ENCODE measurements at places on chromosomes 12 and 14. TPM values are rescaled to one million over a fixed set of nuclear protein-coding genes. Genes with fewer than 3 reads are reported as not detected.

NEMF gene
- 21.9 TPM for total RNA-seq

LARP4 gene
- total RNA-seq: 25.0 TPM

DNA sequence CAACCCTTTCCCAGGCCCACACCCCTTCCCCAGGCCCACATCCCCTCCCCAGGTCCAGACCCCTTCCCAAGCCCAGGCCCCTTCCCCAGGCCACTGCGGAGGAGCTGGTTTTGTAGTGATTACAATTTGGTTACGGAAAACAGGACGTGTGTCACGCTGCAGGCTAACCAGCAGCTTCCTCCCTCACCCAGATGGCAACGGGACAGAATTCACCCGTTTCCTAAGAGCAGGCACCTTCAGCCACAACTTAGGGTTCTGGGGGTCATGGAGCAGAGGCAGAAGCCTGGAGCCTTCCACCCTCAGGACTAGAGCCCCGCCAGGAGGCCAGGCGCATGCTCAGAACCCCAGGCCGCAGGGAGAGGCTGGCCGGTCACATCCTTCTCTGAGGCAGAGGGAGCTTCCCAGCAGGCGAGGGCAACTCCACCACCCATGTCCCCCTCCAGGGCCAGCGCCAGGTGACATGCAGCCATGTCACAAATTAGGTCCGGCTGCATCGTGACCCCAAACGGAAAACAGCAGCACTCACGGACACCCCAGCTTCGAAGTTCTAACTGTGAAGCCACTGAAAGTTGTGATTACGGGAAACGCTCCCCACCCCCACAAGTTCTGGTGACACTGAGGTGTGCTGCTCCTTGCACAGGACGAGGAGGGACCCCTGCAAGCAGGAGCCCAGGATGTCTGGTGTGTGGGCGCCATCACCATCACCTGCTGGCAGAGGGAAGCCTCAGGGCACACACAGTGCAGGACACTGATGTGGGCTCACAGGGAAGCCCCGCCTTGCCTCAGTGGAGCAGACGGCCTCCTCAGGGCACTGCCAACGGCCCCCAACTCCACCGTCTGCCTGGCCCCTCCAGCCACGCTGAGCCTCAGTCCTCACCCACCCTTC is 7.7 kb downstream of the BRF1 start:
- peaks cover 5% of the 10 kb centered on the region for H3K4me1 ChIP-seq
- no peak for DNase-seq
- H3K36me3 ChIP-seq: no peaks in the 10 kb centered on the region
- no peak overlapping the region for H3K27ac ChIP-seq
- no peaks in the 10 kb centered on the region for H3K27me3 ChIP-seq

- no peak overlapping the region for H3K4me3 ChIP-seq
- DNase-seq: no peak
- H3K4me1 ChIP-seq: no peaks in the 10 kb centered on the region
- H3K27me3 ChIP-seq: no peaks in the 10 kb centered on the region
- H3K27ac ChIP-seq: no peak overlapping the region
- H3K36me3 ChIP-seq: no peaks in the 10 kb centered on the region
These were observed 73.0 kb downstream of the DNAI7 start for GRCh38 chr12:25121916-25122315.

GRCh38 chr14:98130691-98131090 is 1141.3 kb downstream of the BCL11B start:
- H3K27ac ChIP-seq: no peak overlapping the region
- H3K27me3 ChIP-seq: no peaks in the 10 kb centered on the region
- H3K4me1 ChIP-seq: no peaks in the 10 kb centered on the region
- no peak overlapping the region for H3K4me3 ChIP-seq
- no peaks in the 10 kb centered on the region for H3K36me3 ChIP-seq
- no peak for DNase-seq

DNA sequence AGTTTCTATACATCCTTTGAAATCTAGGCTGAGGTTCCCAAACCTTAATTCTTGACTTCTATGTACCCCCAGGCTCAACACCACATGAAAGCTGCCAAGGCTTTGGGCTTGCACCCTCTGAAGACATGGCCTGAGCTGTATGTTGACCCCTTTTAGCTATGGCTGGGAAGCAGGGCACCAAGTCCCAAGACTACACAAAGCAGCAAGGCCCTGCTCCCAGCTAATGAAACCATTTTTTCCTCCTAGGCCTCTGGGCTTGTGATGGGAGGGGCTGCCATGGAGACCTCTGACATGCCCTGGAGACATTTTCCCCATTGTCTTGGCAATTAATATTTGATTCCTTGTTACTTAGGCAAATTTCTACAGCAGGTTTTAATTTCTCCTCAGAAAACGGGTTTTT is 207.0 kb downstream of the ADAMTS20 start:
- H3K27ac ChIP-seq: no peak overlapping the region
- H3K4me1 ChIP-seq: no peaks in the 10 kb centered on the region
- no peaks in the 10 kb centered on the region for H3K36me3 ChIP-seq
- no peak overlapping the region for H3K4me3 ChIP-seq

DNA sequence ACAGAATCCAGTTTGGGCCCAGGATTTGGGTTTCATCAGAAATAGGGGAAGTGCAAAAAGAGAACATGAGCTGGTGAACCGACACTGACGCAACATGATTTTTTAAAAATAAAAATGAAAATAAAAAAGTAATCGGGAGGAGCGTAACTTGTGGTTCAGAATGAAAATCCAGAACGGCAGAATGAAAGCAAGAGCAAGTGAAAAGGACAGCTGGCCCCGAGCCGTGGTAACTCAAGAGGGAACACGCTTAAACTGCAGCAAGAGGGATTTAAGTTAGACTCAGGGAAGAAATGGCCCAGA is 1.6 kb downstream of the SLC6A12 start:
- no peaks in the 10 kb centered on the region for H3K36me3 ChIP-seq
- H3K4me3 ChIP-seq: no peak overlapping the region
- H3K27ac ChIP-seq: no peak overlapping the region
- H3K4me1 ChIP-seq: peaks cover 5% of the 10 kb centered on the region
- no peaks in the 10 kb centered on the region for H3K27me3 ChIP-seq

DNA sequence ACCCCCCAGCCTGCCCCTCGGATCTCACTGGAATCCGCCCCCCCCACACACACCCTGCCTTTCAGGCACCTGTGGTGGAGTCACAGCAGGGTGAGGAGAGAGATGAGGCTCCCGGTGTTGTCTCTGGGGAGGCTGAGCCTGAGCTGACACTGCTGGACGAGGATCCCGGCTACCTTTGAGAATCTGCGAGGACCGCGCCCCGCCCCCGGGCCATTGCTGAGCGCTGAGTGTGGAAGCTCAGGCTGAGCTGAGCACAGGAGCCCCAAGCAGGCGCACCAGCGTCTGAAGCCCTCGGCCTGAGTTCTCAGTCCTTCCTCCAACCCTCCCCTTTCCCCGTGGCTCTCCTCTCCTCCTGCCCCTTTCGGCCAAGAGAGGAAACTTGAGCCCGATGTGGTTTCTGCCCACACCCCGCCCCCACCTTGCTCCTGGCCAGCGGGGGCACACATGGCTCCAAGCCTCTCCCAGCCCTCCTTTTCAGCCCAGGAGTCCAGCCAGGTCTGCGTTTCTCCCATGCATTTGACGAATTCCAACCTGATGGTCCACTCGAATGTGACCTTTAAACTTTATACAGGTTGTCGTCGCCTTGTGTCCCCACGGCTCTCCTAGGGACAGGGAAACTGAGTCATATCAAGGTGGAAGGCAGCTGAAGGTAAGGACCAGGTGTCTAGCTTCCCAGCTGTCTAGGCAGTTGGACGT is at the start of gene NFE2:
Gene NFE2, minus strand, starts transcription at position 284 of the 696 bp plus-strand sequence. CDS start 5,767 bp downstream, outside the sequence.
- H3K27ac ChIP-seq: no peak within 1 kb of the TSS
- H3K4me3 ChIP-seq: no peak within 1 kb of the TSS
- no peaks in the 10 kb centered on the region for H3K36me3 ChIP-seq
- H3K4me1 ChIP-seq: peaks cover 6% of the 10 kb centered on the region
- H3K27me3 ChIP-seq: no peaks in the 10 kb centered on the region
- DNase-seq: peak; percentile 41

DNA sequence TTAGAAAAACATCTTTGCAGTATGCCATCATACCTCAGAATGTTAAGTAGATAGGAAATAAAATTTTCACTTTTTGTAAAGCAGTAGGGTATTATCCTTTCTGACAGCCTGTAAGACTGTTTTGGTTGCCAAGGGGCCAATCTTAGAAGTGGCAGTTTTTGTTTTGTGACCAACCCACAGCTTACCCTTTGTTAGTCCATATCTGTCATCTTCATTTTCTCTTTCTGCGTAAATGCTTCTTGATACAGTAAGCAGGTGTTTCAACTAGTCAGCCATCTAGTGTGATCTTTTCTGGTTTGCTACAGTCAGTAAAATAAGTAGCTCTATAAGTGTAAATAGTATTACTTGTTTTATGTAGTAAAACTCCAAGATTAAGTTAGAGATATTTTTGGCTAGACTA is 8.8 kb downstream of the PPM1A start:
- DNase-seq: no peak
- no peaks in the 10 kb centered on the region for H3K27me3 ChIP-seq
- H3K4me1 ChIP-seq: peaks cover 23% of the 10 kb centered on the region
- no peak overlapping the region for H3K4me3 ChIP-seq
- H3K27ac ChIP-seq: no peak overlapping the region

- no peak overlapping the region for H3K4me3 ChIP-seq
- no peak for DNase-seq
- no peak overlapping the region for H3K27ac ChIP-seq
- H3K27me3 ChIP-seq: no peaks in the 10 kb centered on the region
- no peaks in the 10 kb centered on the region for H3K36me3 ChIP-seq
These were observed 262.6 kb downstream of the PCNX1 start for GRCh38 chr14:71169861-71170260.

Measured in pancreas (tissue), 10 donors.